Spinal cord (tissue), 10 donors: ENCODE measurements at places on chromosomes 1 and 21. TPM values are rescaled to one million over a fixed set of nuclear protein-coding genes. Genes with fewer than 3 reads are reported as not detected.

The LAMB3 gene
- 0.89 TPM for total RNA-seq

The ABCA4 gene
- total RNA-seq, result 31.5 TPM

The CAMK1G gene
- total RNA-seq, result 6.8 TPM

The CELA2A gene
- total RNA-seq, result not detected

The HIPK1 gene
- total RNA-seq, result 57.0 TPM

The DNAJC28 gene
- total RNA-seq, result 6.2 TPM

The TMEM82 gene
- total RNA-seq, result not detected
